Progenitor cell of endocrine pancreas (in vitro differentiated cells): ENCODE measurements at places on chromosomes 1 and 21. TPM values are rescaled to one million over a fixed set of nuclear protein-coding genes. Genes with fewer than 3 reads are reported as not detected.

GRCh38 chr21:32794644-32795079 lies 23.1 kb upstream of the PAXBP1 start:
- no peak overlapping the region for H3K27ac ChIP-seq

FCRL6 gene
- not detected in 2 replicates for total RNA-seq

ATP6V1G3 gene
- total RNA-seq: not detected in 2 replicates

GRCh38 chr21:26461500-26461899 lies 111.6 kb downstream of the CYYR1 start:
- no peak overlapping the region for H3K27ac ChIP-seq
- DNase-seq: no peak
- peaks cover 4% of the 10 kb centered on the region for H3K36me3 ChIP-seq
- no peak overlapping the region for H3K4me3 ChIP-seq
- H3K27me3 ChIP-seq: no peaks in the 10 kb centered on the region

DNA sequence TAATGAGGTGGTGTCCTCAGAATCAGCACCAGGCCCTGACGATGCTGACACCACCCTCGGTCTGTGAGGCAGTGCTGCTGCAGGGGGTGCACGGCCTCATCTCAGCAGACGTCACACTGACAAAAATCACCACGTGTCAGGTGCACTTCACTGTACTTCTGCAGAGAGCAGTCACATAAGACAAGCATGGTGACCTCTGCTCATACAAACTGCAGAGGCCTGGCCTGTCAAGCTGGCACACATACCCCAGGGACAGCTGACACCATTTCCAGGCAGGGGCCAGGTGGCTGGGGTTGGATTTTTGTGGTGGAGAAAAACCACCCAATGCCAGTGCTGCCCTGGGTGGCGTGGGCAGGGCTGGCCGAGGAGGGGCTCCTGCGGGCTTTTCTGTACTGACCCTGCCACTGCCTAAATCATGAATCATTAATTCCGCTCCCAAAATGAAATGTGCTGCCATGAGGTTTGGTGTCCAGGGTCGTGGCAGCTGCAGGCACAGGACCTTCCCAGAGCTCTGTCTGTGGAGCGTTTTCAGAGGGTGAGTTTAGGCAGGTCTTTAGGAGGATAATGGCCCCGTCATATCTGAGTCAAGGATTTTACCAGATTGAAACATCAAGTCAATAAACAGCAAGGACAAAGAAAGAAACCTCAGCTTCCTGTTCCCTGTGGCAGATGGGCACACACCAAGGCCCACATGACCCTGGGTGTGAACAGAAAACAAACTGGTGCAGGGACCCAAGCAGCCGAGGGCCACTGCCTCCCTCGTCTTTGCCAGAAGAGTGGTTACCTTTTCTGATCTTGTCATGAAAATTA lies 33.4 kb upstream of the GPR153 start:
- H3K27ac ChIP-seq: no peak overlapping the region
- H3K27me3 ChIP-seq: no peaks in the 10 kb centered on the region
- no peak overlapping the region for H3K4me3 ChIP-seq
- H3K36me3 ChIP-seq: peaks cover 7% of the 10 kb centered on the region
- no peak for DNase-seq
- H3K4me1 ChIP-seq: no peaks in the 10 kb centered on the region

SPATA21 gene
- total RNA-seq: not detected in 2 replicates
